T-helper 1 cell (primary cell): ENCODE measurements at places on chromosomes 1 and 21.

- no peak for DNase-seq
Measured at GRCh38 chr1:14824314-14824915, 225.9 kb downstream of the KAZN start.

- no peak for DNase-seq
Measured at GRCh38 chr1:174032671-174033222, 10.6 kb upstream of the RC3H1 start.

GRCh38 chr1:243549108-243549507, 293.3 kb downstream of the SDCCAG8 start:
- no peak for DNase-seq

DNA sequence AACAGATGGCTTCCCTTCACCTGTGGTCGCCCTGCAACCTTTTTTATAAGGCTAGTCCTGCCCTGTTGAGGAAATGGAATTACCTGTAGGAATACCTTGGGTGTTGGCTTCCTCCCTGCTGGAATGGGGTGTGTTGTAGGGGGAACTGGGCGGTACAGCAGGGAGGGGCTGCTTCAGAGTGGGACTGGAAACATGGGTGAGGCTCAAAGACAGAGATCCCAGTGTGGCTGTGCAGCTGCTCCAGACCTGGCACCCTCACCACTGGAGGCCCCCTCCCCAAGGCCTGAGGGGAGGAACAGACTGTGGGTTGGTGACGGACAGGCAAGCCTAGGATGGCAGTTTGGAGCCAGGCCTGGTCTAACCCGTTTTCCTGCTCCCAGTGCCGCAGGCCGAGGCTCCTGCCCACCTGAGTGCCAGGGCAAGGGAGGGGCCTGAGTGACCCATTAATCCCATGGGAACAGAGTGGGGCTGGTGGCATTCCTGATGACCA, 4.5 kb downstream of the EFNA3 start:
- no peak for DNase-seq

GRCh38 chr1:230435108-230435507, 9.0 kb upstream of the PGBD5 start:
- DNase-seq = no peak

- peak; percentile 49 for DNase-seq
Measured at GRCh38 chr1:237269938-237270337, 228.0 kb downstream of the RYR2 start.

DNA sequence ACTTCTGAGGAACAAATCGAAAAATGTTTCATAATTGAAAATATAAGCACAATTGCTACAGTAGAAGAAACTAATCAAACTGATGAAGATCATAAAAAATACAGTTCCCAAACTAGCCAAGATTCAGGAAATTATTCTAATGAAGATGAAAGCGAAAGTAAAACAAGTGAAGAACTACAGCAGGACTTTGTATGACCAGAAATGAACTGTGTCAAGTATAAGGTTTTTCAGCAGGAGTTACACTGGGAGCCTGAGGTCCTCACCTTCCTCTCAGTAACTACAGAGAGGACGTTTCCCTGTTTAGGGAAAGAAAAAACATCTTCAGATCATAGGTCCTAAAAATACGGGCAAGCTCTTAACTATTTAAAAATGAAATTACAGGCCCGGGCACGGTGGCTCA, 30.6 kb downstream of the IFNAR1 start:
- DNase-seq = no peak

GRCh38 chr1:178143730-178144690, 50.1 kb downstream of the RASAL2 start:
- no peak for DNase-seq

DNA sequence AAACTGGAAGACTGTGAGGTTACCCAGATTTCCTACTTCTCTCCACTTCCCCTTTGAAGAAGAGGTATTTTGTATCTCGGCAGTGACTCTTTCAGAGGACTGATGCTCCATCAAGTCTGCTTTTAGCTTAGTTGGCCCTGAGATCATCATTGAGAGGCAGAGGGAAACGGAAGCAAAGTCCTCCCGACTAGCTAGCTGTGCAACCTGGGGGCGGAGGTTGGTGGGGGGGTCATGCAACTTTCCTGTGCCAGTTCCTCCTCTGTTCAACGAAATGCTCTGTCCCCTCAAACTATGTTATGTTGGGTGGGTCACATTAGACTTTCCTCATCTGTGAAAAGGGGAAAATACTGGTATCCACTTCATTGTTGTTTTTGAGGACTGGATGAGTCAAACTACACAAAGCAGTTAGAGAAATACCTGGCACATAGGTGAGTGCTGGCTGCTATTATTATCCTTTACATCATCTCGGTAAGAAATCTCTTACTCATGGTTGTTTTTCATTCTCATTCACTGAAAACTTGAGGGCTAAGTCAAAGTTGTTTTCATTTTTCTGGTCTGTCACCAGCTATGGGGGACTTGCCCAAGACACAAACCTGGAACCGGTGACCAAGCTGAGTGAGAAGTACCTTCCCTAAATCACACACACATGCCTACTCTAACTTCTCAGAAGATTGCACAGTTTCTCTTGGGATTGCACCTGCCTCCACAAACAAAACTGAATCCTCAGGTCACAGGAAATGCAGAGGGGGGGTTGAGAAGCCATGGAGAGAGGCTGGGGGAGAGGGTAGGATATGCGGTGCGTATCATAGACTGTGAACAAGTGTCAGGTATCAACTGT, 83.3 kb downstream of the ABCA4 start:
- no peak for DNase-seq

- DNase-seq = no peak
Measured at GRCh38 chr1:156508955-156509234, 8.3 kb upstream of the MEF2D start.

GRCh38 chr1:227322376-227322775, 4.1 kb upstream of the CDC42BPA start:
- no peak for DNase-seq

DNA sequence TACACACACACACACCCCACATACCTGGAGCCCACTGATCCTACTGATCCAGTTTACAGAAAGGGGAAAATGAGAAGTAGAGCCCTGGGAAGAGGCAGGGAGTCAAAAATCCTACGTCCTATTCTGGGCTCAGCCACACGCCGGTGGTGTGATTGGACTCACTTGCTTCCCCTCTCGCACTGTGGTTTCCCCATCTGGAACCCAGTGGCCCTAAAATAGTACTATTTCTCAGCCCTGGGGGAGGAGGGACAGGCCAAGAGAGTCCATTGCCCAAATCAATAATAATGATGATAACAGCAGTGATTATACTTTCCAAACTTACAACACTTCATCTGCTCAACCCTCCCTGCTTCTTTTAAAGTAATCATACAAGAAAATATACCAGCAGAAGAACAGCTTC, 2.9 kb upstream of the PIGR start:
- DNase-seq = no peak

GRCh38 chr1:25338188-25338981, at the start of gene TMEM50A:
TSS of gene TMEM50A (plus strand) at chr1:25338334. CDS start at chr1:25340487, 2,153 bp downstream.
- peak; percentile 88 for DNase-seq

DNA sequence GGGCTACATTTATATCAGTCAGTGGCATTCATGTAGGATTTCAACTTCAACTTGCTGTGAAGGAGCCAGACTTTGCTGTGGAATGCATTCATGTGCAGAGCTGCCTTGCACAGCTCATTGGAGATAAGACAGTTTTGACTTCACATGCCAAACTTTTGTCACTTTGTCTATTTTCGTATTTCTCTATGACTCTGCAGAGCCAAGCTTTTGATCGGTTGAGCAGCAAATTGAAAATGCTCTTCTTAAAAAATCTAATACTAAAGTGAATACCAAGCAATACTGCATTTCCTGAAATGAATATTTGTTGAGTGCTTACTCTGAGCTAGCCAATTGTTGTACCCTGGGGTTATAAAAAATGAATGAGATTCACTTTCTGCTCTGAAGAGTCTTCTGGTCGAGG, 388.7 kb downstream of the ST6GALNAC3 start:
- no peak for DNase-seq

DNA sequence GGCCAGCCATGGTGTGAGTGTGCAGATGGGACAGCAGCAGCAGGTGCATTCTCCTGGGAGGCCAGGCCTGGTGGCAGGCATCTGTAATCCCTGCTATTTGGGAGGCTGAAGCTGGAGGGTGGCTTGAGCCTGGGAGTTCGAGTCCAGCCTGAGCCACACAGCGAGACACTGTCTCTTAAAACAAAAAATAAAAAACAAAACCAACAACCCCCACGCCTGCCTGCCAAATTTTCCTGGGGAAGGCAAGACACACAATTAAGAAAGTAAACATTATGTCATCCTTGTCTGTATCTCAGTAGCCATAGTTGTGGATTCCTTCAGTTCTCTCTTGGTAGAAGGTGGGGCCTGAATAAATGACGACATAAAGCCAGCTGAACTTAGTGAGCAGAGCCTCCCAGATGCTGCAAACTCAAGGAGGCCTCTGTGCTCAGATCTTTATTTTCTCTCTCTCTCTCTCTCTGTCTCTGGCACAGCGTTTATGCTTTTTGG, 57.6 kb upstream of the CD34 start:
- no peak for DNase-seq

GRCh38 chr1:24955161-24955560, 25.1 kb upstream of the RUNX3 start:
- DNase-seq = no peak

GRCh38 chr1:83822208-83822607, 176.7 kb downstream of the TTLL7 start:
- no peak for DNase-seq

DNA sequence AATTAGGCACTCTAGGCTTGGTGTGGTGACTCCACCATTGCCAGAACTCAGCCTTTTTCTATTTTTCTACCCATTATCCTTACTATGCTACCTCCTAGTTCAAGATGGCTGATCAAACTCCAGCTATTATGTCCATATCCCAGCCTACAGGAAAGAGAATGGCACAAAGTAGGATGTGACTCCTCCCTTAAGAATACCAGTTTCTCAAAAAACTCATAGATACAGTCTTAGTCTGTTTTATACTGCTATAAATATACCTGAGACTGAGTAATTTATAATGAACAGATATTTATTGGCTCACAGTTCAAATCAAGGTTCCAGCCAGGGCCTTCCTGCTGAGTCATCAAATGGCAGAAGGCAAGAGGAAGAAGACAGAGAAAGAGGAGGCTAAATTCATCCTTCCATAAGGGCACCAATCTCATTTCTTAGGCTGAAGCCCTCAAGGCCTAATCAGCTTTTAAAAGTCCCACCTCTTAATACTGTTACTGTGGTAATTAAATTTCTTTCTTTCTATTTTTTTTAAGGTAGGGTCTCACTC, 542.8 kb upstream of the BEND5 start:
- DNase-seq = no peak
